ENCODE measurements at places on chromosomes 7 and 10.
A peak's percentile ranks its signal among the peaks of the same experiment; 100 is the strongest.

GRCh38 chr10:126533644-126534043, 136.8 kb downstream of the C10orf90 start:
- DNase-seq: no peak

DNA sequence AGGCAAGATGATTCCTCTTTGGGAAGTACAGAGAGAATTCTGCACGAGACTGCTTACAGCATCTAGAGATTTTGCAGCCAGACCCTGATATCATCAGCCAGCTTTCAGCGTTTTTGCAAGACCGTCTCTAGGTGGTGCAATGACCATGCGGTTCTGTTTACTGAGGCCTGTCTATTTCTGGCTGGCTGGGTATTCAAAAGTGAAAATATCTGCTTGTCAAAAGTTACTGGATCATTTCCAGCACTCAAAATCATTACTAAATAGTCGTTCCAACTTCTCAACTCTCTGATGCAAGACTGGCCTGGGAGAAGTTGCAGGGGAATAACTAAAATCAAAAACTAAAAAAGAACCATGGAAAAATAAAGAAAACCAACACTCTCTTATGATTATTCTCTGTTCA, 240.1 kb downstream of the ELMO1 start:
- DNase-seq: peak; percentile 32

GRCh38 chr7:149865437-149865836, 8.3 kb upstream of the ATP6V0E2 start:
- no peak for DNase-seq

- DNase-seq: no peak
Observed at GRCh38 chr10:5159126-5159525, 25.8 kb downstream of the AKR1C8 start.

DNA sequence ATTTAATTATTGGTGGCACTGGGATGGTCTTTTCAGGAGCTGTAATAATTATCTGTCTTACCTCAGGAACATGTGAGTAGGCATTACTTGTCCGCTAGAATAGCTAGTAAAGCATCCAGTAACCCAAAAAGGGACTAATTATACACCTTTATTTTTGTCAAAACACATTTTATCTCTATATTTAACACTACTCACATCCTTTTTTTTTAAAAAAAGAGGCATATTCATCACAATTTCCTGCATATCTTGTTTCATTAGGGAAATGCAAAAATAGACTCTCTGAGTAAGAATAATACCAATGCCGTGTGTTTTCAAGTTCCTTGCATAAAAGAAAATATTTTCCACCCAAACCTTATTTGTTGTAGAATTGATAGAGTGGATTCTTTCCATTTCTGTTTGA, 99.5 kb downstream of the VTI1A start:
- DNase-seq: no peak

All from AG08396 (cell line).